GDM1 (cell line): ENCODE measurements at places on chromosomes 4 and X.

DNA sequence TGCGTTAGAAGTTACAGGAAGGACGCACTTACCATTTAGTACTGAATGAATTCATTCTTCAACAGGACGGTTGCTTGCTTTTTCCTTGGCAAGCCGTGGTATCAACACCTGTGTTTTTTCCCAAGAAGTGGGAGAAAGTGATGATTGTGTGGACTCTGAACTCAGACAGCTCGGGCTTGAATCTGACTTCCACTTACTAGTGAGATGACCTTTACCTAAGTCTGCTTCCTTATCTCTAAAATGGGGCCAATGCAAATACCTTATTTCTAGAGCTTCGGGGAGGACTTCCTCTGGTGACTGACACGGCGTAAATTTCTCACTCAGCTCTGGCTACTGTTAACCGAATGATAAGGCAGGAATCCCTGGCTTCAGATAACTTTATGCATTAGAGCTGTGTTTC lies 146.8 kb upstream of the RBPJ start:
- no peak for DNase-seq

GRCh38 chr4:153233761-153234371 lies 29.6 kb downstream of the TRIM2 start:
- DNase-seq: no peak

DNA sequence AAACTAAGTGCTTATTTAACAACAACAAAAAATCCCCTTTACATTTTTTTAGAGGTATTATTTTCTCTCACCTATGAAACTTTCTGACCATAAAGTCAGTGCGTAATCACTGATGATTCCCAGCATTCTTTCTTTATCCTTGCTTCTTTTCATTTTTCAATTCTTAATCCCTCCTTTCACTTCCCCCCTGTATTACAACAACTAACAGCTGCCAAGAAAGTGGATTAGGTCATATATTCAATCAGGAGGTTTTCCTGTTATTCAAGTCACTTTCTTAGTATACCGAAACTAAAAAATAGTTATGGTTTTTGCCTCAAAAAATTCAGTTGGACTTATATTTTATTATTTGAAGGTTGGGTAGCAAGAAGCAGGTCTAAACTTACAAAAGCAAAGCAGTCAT lies 2.1 kb upstream of the STAP1 start:
- no peak for DNase-seq

GRCh38 chr4:166077782-166078181 lies 204.7 kb downstream of the TLL1 start:
- no peak for DNase-seq

GRCh38 chr4:88964450-88964849 lies 92.5 kb downstream of the FAM13A start:
- no peak for DNase-seq

GRCh38 chr4:98193459-98194105 lies 50.3 kb upstream of the STPG2 start:
- DNase-seq: no peak

- DNase-seq: no peak
Observed at GRCh38 chr4:8032381-8032780, 92.7 kb upstream of the AFAP1 start.

GRCh38 chr4:65401083-65401482 lies 269.2 kb downstream of the EPHA5 start:
- DNase-seq: no peak

GRCh38 chrX:100994352-100995281 lies 25.1 kb downstream of the ARL13A start:
- no peak for DNase-seq

DNA sequence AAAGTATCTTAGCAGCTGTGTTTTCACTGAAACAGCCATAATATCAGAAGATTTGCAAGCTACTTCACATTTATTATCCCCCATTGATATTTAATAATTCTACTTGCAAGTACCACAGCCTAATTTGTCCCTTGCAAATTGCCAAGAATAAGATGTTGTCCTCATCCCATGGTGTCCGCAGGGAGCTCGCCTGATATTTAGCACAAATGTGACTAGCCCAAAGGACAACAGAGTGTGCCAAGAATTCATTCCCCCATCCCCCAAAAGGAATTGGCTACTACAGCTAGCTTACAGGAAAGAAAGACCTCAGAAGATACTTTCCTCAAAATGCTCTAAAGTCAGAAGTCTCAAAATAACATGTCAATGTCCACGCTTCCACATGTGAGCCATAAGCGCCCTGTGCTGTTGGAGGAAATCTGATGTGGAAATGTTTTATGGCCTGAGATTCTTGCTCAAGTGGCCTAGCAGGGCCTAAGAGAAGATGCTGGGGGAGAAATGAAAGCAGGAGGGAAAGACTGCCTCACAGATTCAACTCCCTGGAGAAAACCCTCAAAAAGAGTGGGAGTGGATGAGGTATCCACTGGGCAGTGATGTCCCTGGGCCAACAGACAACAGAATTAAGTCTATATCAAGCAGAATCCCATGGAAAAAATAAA lies 111.4 kb downstream of the SH3KBP1 start:
- no peak for DNase-seq

- no peak for DNase-seq
Observed at GRCh38 chr4:156419080-156419685, 465.5 kb upstream of the CTSO start.

GRCh38 chrX:141945426-141945825 lies 41.7 kb downstream of the MAGEC1 start:
- no peak for DNase-seq

GRCh38 chr4:86432559-86433134 lies 72.8 kb upstream of the MAPK10 start:
- no peak for DNase-seq

DNA sequence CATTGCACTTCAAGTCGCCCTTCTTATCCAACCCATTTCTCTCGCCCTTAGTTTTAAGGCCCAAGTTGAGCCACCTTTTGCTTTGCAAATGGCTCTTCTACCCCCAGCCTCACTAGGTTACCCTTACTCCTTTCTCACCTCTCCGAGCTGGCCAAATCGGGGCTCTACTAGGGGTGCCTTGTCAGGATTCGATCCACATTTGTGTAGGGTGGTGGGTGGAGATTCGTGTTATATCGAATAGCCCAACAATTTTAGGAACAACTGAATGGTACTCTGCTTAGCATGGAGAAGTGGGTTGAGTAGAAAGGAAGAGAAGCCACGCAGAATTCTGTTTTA lies 3.5 kb downstream of the SLIT2 start:
- no peak for DNase-seq

- DNase-seq: no peak
Observed at GRCh38 chr4:114081783-114082182, 102.3 kb upstream of the ARSJ start.

DNA sequence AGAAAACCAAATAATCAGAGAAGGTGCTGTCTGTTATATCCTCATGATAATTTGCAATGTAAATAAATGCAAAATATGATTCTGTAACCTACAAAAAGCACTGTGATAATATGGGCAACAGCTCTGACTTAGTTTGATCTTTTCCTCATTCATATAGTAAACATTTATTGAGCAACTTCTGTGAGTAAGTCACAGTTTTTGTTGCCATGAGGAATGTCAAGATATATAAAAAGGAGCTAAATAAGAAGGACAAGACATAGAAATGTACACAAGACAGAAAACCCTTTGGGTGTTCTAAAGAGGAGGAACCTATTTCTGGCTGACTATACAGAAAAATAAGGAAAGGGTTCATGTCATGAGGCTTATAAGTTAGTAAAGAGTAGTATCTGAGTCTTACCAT lies 44.3 kb downstream of the ARSJ start:
- no peak for DNase-seq

- peak; percentile 47 for DNase-seq
Observed at GRCh38 chr4:122762520-122762919, 30.0 kb downstream of the BBS12 start.

DNA sequence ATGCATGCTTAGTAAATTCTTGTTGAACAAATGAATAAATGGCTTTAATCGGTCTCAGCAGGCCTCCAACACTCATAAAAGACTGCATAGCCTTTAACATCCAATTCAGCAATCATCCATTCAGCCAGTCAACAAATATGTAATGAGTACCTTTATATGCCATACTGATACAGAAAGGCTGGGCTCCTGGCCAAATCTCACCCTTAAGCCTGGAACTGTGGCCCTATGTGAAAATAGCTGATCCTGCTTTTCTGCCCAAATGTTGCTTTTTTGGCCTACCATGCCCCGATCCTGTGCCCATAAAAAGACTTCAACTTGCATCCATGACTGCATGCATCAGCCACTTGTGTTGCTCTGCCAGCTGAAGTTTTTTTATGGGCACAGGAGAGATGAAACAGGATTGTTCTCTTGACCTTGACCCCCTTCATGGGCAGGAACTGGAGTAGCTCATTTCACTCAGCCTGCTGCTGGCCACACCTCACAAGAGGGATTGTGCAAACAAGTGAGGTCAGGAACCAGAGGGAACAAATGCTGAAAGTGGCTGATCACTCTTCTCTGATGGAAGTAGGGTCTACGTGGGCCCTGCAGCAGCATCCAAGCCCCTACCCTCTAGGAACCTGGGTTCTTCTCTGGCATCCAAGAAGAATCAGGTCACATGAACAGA lies 75.6 kb downstream of the NPY1R start:
- no peak for DNase-seq

- DNase-seq: no peak
Observed at GRCh38 chr4:149353241-149353640, 462.4 kb downstream of the IQCM start.

DNA sequence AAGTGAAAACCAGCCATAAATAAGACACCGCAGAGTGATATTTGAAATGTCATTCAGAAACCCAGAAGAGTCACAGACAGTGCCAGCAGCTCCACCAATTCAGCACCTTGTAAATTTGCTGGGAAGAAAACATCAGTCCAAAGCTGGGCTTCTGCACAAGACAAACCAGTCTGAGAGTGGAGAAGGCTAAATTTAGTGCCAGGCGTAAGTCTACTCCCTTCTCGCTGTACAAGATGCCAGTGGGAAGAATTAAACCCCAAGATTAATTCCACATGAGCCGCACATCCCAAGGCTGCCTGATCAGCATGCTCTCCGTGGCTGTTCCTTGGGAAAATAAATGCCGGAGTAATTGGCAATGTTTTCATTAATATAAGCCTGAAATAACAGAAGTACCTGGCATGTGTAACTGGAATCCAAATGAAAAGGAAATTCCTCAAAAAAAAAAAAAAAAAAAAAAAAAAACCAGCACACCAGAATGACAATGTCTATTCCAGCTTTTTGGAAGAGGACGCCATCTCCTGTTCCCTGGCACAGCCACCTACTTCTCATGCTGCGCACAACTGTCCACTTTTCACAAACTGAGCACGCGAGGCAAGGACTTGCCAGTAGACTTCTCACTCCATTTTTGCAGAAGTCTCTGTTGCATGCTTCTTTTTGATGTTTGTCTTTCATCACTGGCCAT lies 95.5 kb downstream of the NSUN7 start:
- DNase-seq: no peak

DNA sequence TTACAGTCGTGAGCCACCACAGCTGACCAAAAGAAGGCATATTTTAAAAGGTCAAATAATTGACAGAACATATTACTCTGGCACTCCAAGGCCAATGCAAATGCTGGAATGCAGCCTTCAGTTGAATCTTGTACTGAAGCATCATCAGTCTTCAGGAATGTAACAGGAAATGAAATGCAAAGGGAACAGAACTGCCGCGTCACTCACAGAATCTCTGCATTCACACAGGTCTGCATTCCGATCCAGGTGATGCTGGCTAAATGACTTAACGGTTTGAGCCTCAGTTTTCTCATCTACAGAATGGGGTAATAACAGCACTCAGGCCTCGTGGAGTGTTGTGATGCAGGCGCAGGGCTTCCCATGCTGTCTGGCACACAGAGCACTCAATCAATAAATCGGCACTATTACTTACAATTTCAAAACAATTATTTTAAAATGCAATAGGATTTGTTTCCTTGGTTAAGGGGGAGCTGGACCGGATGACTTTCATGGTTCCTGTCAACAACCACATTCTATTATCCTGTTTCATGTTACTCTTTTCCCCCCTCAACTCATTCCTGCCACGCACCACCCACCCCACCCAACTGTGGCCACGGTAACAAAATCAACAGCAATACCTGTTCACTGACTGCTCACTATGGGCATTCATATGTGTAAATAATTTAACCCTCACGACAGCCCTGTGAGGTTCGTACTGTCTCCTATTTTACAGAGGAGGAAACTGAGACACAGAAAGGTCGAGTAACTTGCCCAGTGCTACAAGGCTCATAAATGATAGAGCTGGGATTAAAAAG lies 32.4 kb downstream of the IGFBP7 start:
- no peak for DNase-seq

DNA sequence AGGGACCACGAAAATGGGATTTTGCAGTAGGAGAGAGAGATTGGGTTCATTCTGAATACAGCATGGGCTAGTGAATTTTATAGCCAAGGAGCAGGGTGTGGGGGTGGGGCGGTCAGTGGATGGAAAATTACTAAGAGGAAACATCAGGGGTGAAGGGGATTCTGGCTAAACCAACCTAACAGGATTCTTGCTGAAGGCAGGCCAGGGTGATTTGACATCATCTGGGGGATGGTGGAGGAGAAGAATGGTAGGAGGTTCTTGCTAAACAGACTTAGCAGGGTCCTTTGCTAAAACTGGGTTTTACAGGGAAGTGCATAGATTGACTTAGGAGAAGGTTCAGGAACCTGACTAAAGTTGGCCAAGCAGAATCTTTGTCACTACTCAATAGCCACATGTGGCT lies 91.9 kb downstream of the DNAAF6 start:
- DNase-seq: no peak

- DNase-seq: no peak
Observed at GRCh38 chr4:139484783-139485311, 30.9 kb downstream of the RAB33B start.

- no peak for DNase-seq
Observed at GRCh38 chrX:69317721-69318120, 152.5 kb upstream of the PJA1 start.

DNA sequence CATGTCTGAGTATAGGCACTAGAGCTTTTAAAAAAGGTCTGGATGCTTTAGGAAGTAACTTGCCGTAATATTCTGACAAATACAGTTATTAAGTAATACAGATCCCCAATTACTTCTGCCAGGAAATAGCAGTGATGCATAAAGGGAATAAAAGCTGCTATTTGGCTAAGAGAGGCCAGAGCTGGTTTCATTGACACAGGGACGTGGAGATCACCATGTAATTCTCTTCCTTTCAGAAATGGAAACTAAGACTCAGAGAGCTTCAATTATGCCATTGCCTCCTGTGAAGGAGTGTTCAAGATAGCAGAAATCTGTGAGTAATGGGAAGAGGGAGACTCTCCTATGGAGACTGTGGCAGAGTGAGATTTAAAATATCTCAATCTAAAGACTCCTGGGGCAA lies 238.1 kb downstream of the SLITRK2 start:
- DNase-seq: no peak

GRCh38 chr4:184911310-184911709 lies 85.5 kb upstream of the ACSL1 start:
- DNase-seq: no peak

GRCh38 chr4:180407275-180407885 lies 1835.8 kb upstream of the TENM3 start:
- peak; percentile 5 for DNase-seq

- DNase-seq: no peak
Observed at GRCh38 chr4:157509341-157509740, 288.8 kb downstream of the GRIA2 start.

GRCh38 chr4:38396845-38397547 lies 267.0 kb upstream of the KLF3 start:
- no peak for DNase-seq
